ENCODE measurements at places on chromosomes 5 and 9.
A peak's percentile ranks its signal among the peaks of the same experiment; 100 is the strongest.

DNA sequence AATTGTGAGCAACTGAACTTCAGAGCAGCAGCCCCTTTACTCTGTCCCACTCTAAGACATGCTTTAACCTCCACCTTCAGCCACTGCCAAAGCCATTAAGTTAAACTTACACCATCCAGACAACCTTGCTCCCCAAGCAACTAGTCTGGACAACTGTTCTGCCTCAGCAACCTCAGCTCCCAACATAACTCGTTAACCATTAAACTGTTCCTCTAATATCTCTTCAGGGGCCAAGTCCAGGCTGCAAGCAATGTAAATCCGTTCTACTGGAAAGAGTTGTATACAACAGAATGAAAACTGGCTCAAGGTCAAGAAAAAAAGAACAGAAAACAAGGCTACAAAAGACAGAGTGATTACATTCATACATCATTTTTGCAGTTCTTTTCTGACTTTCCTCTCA is 131.7 kb upstream of the TARS1 start:
- no peak for DNase-seq

- DNase-seq, result no peak
Measured at GRCh38 chr5:151110992-151111391, 30.2 kb upstream of the TNIP1 start.

DNA sequence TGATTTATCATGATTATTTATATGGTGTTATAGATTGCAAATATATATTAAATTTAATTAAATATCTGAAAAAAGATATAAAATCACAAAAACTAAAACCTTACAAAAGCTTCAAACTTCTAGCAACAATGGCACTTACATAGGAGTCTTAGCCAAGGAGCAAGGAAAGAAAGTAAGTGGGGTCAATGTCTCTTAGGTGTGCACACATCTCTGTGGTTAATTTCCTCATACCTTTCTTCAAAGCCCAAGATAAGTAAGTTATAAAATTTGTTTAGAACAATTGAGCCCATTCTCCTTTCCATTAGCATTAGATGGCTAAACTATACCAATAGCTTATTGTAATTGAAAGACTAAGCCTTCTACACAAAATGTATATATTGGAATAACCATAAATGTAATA is 161.6 kb upstream of the PDE4D start:
- DNase-seq, result no peak

- DNase-seq, result peak; percentile 18
Measured at GRCh38 chr9:135126451-135127187, 39.2 kb downstream of the OLFM1 start.

DNA sequence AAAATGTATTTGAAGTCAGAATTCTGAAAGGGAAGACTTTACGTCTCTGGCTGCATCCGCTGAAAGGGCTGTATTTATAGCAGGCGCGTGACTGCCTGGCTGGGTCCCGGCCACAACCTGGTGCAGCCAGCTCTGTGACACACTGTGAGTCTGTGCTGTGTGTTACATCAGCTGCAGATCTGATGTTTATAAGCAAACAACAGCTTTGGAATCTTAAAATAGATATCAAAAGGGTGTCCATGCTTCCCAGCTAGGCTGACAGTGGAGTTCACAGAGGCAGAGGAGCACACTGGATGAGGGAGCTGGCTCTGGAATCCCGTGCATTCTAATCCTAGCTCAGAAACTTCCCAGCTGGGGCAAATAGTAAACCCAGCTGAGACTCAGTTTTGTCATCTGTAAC is 433.4 kb upstream of the BRINP1 start:
- no peak for DNase-seq

DNA sequence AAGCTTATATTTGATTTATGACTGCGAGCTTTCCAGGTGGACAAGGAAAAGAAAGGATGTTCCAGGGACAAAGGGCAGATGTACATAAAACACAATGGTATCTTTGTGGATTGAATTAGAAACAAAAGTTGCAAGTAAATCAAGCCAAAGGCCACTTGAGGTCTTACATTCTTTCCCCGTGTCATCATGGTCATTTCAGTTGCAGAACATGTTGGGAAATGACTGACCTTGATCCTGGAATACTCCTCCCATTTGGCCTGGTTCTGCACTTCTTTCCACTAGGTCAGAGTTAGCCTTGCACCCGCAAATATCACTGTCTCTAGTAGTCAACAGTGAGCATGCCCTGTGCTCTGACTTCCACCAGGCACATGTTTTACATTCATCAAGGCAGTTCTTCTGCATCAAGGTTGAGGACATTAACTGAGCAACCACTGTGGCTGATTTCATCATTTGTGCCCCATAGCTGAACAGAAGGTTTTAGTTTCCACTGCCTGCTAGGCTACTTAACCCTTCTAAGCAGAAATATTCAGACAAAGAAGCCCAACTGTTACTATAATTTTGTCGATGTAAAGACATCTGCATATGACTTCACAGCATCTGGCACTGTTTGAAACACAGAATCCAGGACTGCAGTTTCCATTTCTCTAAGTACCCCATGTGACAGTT is 1161.7 kb upstream of the DMAC1 start:
- DNase-seq, result no peak

GRCh38 chr5:20050262-20050661 is 62.3 kb upstream of the CDH18 start:
- no peak for DNase-seq

All from HS-5 (cell line).